ENCODE measurements at places on chromosomes 4 and X. TPM values are rescaled to one million over a fixed set of nuclear protein-coding genes. Genes with fewer than 3 reads are reported as not detected.

Gene GUCY1B1
- 8.6 TPM for total RNA-seq

- no peak for DNase-seq
Observed at GRCh38 chr4:125123570-125124109, 191.1 kb upstream of the FAT4 start.

GRCh38 chr4:73847526-73848182, 5.4 kb upstream of the PF4V1 start:
- no peak for DNase-seq

Gene DOK7
- not detected for total RNA-seq

- DNase-seq = no peak
Observed at GRCh38 chr4:110367156-110367555, 108.8 kb upstream of the ENPEP start.

Gene TCEAL2
- total RNA-seq = 3.3 TPM

All from tibial nerve (tissue), 4 donors.